ENCODE measurements at places on chromosomes 13 and 19.

GRCh38 chr19:46491975-46492682, 3.5 kb downstream of the PNMA8B start:
- DNase-seq: no peak

DNA sequence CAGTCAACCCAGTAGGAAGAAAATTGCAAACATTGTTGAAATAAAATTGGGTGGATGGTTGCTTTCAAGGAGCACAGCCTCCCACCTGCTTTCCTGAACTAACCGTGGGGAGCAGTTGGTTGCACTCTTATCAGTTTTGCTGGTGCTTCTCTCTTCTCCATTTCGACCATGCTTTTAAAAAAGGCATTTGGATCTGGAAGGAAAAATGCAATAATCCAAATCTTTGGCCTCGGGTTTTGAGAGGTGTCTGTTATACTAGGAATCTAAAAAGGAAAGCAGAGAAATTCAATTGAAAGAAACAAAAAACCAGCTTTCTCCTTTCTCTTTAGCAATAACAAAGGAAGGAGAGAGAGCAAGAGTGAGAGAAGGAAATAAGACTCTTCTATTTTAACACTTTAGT, 113.6 kb upstream of the ARGLU1 start:
- DNase-seq: no peak

GRCh38 chr13:83618966-83619365, 263.3 kb downstream of the SLITRK1 start:
- no peak for DNase-seq

- peak; percentile 91 for DNase-seq
Measured at GRCh38 chr19:12733369-12734214, 892 bp downstream of the TRIR start.

GRCh38 chr13:99628442-99628841, 127.2 kb downstream of the TM9SF2 start:
- DNase-seq: no peak

- peak; percentile 86 for DNase-seq
Measured at GRCh38 chr19:1858412-1859081, 4.8 kb downstream of the KLF16 start.

- DNase-seq: no peak
Measured at GRCh38 chr13:76683854-76684253, 202.4 kb downstream of the KCTD12 start.

DNA sequence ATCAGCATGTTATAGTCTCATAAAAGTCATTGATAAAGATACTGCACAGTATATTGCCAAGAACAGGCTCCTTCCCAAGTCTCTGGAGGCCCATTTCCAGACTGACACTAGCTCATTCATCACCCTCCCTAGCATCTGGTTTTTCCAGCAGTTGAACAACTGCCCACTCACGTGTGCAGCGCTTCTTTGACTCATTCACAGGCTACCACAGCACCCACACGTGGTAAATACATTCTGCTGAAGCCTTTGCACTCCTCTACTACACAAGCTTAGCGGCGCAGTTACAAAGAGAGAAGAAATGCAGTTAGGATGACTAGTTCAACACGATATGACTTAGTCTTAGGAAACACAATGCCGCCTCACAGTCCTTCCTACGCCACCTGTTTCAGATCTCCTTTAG, 87.7 kb downstream of the DOCK9 start:
- DNase-seq: no peak

- DNase-seq: no peak
Measured at GRCh38 chr19:14494910-14495671, 836 bp downstream of the GIPC1 start.

DNA sequence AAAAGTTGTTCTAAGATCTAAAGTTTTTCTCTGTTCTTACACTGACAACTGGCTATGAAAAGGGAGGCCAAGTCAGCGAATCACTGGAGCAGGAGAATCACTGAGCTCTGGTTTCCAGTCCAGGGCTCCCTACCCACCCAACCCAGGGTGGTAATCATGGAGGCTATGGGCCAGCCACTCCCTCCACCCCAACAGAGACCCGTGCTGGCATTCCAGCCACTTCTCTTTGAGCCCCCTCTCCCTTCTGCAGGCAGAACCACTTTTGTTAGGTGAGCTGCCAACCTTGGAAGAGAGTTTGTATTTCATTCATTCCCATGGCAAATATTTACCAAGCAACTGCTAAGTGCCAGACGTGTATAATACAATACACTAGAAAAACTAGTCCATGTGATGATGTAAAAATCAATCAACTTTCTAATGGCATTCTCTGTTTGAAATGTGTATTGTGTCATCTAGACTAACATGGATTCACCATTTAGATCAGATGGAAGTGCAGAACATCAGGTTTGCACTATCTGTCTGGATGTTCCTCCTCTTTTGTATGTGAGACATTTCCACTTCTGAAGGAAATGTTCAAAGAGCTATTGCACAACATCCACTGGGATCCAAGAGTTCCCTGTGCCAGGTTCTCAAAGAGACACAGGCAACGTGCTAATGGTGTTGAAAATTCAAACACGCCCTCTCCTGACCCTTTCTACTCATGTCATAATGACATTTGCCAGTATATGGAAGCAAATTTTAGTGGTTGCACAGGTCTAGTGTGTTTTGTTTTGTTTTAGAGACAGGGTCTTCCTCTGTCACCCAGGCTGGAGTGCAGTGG, 5.3 kb downstream of the MLNR start:
- no peak for DNase-seq

GRCh38 chr19:11570039-11570462, 7.4 kb downstream of the ACP5 start:
- DNase-seq: peak; percentile 65

DNA sequence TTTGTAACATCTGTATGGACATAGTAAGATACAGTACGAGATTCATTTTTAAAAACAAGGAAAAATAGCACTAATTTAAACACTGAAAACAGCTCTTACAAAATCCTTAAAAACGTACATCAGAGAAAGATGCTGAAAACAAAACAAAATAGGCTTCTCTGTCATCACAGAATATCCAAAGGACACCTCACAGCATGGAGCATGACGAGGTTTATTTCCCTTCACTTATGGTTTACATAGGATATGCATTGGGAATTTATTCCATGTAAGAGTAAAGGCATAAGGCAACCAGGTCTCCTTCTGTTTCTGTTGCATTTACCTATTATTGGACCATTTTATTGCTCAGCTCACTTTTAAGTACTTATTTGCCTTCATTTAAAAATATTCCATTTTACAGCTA, 3.0 kb downstream of the KCTD12 start:
- DNase-seq: no peak

DNA sequence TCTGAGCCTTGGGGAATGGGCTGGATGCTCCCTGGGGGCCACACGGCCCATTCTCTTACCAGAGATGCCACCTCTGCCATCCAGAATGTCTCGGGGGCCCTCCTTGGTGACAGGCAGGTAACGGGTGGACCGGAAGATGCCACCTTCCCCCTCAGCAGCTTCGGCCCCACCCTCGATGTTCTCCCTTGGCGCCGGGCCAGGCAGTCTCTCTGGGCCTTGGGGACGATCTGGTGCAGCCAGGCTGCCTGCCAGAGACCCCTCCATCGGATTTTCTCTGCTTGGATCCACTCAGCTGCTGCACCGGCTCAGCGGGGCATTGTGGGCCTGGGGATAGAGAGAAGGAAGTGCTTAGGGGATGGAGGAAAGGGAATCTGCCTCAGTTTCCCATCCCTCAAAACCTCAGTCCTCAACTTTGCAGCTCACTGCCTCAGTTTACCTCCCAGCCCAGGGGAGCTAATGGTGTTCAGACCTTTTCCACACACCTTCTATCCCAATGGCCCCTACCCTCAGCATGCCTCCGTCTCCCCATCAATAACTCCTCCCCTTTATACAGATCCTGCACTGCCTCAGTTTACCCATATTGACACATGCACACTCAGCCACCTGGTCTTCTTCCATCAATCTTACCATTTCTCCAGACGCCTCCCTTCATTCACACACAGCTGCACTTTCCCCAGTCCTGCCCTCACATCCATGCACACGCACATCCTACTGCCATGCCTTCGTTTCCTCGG, 1.5 kb downstream of the WIZ start:
- peak; percentile 30 for DNase-seq
